GM12864 (cell line): ENCODE measurements at places on chromosomes 1 and 21.

DNA sequence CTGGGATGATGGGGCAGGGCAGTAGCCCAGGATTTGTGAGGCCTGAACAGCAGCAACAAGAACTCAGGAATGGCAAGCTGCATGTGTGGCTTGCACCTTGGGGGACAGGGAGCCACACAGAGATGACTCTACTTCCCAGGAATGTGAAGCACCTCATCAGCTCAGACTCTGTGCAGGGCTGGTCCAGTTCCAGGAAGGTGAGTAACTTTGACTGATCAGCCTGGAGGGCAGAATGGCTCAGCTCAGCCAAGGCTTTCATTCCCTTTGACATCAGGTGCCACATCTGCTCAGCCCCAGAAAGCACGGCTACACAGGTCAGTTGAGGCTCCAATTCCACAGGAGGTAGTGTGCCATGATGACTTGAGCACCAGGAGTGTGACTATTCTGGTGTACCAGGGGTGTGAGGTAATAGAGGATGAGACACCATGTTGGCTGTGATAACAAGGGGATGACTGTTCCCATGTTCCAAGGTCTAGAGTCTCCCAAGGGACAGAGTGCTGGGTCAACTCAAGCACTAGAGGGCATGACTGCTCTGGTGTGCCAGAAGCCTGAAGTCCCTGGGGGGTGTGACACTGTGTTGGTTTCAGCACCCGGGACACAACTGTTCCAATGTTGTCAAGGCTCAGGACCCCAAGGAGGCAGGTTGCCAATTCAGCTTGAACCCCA, 625.8 kb upstream of the ADGRL2 start:
- DNase-seq = no peak

DNA sequence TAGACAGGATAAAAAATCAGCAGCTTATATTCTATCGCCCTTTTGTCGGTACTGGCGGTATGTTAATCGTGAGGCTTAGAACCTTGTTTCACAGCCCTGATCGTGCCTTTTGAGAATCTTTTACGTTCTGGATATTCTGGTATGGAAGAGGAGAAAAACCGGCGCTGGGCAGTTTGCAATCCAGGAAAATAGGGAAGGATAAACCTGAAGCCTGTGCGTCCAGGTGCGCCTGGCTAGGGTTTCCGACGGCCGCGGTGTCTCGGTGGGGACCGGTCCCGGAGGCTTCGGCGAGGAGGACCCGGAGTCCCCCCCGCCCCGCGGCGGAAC, 258 bp upstream of the SYPL2 start:
- no peak for DNase-seq

DNA sequence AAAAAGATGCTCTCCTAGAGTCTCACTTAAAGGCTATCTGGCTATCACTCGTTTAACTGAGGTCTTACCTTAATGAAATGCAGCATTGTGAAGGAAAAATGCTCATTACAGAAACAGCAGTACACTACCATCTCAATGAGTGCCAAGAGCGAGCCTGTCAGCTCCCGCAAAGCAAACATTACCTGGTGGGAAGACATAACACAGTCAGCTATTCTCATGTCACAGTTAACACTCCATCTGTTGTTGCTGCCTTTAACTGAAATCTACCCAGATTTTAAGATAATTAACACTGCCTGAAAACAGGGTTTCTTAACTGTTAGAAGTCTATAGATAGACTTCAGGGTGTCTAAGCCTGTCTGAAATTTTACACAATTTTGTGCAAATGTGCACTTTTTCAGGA, 39.1 kb downstream of the PCSK9 start:
- DNase-seq = no peak

DNA sequence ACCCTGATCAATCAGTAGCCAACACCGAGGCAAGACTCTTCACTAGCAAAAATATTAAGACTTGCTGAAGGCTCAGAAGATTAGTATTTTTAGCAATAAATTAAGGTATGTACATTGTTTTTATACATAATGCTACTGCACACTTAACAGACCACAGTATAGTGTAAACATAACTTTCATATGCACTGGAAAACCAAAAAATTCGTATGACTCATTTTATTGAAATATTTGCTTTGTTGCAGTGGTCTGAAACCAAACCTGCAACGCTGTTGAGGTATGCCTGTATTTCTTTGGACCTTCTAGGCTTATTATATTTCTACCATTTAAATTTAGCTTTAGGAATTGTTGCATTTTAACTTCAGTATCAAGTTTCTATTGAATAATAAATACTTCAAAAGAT, 65.8 kb upstream of the BCL9 start:
- DNase-seq = no peak

- DNase-seq = no peak
Measured at GRCh38 chr1:26337206-26337535, 16.8 kb downstream of the CRYBG2 start.

GRCh38 chr1:175220853-175221556, 28.4 kb upstream of the KIAA0040 start:
- DNase-seq = no peak

DNA sequence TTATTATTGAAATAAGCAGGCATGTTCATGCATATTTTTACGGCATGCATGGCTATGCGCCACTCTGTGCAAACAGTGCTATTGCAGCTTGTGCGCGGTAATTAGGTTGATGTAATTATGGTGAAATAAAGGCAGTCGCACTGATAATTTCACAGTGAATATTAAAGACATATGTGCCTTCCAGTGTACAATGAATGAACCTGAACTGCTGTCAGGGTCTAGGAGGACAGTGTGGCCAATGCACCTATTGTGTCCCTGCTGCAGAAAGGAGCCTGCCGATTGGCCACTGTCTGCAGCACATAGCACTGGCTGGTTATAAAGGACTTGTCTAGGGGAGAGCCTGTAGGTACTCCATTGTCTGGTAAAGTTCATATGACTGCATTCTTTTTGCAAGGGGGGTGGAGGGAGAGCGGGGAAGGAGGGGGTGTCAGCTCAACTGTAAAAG, 340.4 kb downstream of the USP25 start:
- no peak for DNase-seq

GRCh38 chr1:59703918-59704378, 110.8 kb upstream of the HOOK1 start:
- DNase-seq = no peak

- DNase-seq = no peak
Measured at GRCh38 chr21:41737651-41738324, 29.1 kb downstream of the RIPK4 start.

DNA sequence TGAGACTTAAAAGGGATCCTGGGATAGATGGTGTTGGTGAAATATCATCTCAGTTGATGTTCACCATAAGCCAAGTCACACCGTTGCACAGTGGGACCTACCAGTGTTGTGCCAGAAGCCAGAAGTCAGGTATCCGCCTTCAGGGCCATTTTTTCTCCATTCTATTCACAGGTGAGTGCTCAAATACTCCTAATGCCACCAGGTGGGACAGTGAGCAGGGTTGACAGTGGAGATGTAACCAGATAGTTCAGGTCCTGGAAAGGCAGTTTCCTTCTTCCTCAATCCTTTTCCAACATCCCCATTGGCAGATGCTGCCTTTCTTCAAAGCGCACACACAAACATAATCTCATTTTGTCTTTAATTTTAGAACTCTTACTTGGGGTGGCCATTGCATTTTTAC, 11.6 kb downstream of the CD160 start:
- no peak for DNase-seq

DNA sequence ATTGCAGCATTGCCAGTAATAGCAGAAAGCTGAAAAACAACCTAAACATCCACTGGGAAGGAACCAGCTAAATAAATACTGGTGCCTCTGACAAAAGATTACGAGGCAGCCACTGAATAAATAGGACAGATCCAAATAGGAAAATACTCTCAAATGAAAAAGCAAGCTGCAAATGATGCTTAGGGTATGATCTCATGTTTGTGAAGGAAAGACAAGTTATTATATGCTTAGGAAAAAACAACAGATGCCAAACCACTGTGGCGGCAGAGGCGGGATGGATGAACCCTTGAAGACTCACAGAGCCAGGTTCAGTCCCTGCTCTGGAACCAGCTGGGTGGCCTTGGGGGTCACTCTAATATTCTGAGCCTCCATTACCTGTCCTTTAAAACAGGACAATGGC, 41.6 kb downstream of the MATN1 start:
- no peak for DNase-seq

- DNase-seq = peak; percentile 4
Measured at GRCh38 chr21:22791986-22792560, 1793.9 kb downstream of the NCAM2 start.

DNA sequence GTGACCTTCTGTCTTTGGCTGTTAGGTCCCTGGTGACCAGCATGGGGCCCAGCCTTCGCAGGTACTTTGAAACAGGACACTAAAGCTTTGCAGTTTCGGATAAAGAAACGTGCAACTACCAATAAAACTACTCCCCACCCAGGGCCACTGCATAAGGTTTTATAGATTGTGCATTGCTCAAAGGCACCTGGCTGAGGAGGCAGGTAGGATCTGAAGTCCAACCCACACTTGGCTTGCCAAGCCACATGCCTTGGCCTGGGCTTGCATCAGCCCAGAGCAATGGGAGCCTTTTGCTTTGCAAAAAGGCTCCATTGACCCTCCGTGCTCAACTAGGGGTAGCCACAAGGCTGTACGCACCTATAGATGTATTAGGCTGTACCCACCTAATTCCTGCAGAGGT, 84.4 kb upstream of the SYT6 start:
- DNase-seq = no peak

- no peak for DNase-seq
Measured at GRCh38 chr1:29426701-29427279, 190.5 kb downstream of the PTPRU start.

DNA sequence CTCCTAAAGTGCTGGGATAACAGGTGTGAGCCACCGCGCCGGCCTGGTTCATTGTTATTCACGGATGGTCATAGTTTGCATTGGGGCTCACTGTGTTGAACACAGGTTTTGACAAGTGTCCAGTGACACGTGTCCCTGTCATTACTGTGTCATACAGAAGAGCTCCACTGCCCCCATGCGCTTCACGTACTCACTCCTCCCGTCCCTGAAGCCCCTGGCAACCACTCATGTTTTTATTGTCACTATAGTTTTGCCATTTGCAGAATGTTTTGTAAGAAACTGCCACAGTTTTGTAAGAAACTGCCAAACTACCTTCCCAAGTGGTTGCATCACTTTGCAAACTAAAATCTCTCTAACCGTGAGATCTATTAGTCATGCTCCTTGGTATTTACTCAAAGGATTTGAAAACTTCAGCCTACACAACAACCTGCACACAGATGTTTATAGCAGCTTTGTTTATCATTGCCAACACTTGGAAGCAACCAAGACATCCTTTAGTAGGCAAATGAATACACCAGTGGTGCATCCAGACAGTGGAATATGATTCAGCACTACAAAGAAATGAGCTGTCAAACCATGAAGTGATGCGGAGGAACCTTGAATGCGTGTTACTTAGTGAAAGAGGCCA, 163.2 kb upstream of the COL6A1 start:
- DNase-seq = peak; percentile 21

DNA sequence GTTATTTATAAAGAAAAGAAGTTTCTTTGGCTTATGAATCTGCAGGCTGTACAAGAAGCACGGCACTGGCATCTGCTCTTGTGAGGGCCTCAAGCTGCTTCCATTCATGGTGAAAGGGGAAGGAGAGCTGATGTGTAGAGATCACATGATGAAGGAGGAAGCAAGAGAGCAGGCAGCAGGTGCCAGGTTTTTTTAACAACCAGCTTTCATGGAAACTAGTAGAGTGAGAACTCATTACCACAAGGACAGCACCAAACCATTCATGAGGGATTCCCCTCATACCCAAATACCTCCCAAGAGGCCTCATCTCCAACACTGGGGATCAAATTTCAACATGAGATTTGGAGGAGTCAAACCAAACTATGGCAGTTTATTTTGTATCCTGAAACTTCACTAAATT, 85.8 kb upstream of the CAMK1G start:
- DNase-seq = no peak

DNA sequence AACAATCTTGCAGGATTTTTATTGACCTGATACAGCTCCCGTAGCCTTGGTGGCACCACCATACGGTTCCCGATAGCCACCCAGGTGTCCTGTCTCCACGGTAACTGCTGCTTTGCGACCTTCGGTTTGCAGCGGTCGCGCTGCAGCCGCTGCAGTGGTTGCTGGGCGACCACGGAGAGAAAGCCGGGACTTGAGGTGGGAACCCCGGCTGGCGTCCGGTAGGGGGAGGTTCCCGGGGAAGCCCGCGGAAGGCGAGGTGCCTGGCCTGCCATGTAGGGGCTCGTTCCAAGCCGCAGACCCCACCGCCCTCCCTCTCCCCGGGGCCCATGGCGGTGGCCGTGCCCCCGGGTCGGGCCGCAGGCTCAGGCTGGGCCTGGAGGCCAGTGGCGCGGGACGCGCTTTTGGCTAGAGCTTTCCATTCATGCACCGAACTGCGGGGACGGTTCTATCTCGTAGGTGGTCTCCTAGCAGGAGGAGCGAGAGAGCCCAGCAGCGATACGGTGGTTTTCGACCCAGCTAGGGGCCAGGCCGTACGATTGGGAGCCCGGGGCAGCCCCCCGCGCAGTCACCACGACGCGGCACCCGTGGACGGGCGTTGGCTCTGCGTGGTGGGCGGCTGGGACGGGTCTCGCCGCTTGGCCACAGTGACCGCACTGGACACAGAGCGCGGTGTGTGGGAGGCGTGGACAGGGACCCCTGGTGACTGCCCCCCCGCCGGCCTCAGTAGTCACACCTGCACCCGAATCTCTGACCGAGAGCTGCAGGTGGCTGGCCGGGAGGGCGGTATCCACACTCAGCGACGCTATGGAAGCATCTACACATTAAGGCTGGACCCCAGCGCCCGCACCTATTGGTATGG, at the start of gene KLHDC9:
Gene KLHDC9 (plus strand): TSS at position 152 of the 859 bp plus-strand sequence. CDS start 175 bp downstream, at position 327.
- DNase-seq = peak; percentile 87

- no peak for DNase-seq
Measured at GRCh38 chr1:200103966-200104583, 76.6 kb downstream of the NR5A2 start.

GRCh38 chr1:85358702-85359438, 82.4 kb upstream of the BCL10 start:
- DNase-seq = no peak

DNA sequence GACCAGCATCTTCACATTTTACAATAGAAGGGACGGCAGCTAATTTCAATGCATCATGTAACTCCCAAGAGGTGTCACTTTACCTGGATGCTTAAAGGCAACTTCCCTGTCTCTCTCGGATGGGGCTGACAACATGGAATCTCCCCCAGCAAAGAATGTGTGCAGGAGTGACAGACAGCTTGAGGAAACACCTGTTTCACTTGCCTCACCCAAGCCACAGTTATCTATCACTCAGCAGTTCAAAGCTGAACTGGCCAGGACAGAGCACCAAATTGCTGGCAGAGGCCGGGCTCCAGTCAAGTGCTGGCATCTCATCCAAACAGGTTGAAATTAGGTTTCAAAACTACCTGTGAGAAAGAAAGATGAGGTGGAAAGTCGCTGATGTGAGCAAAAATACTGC, 538.0 kb upstream of the PLXNA2 start:
- DNase-seq = no peak

DNA sequence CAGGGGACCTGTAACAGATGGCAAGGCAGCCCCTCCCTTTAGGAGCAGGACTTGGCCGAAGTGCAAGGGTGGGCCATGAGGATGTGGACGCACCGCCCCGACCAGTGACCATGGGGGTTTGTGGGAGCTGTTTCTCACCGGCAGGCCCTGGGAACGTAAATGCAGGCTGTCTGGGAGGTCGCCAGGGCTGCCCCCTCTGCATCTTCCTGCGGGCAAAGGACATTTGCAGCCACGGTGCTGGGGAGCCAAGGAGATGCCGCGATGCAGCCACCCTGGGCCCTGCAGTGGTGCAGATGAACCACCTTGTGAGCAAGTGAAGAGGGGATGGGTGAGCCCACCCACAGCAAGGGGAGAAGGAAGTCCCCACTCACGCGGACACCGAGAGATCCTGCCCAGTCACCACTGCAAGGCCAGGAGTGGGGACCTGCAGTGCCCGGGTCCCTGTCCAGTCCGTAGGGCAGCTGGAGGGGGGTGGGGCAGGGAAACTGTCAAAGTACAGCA, 121.1 kb downstream of the SIK1 start:
- DNase-seq = no peak
